NCI-H1436 (cell line): ENCODE measurements at places on chromosomes 4 and X.

- DNase-seq, result no peak
Measured at GRCh38 chr4:159562366-159562765, 459.5 kb downstream of the RAPGEF2 start.

- DNase-seq, result no peak
Measured at GRCh38 chrX:141902366-141902765, 1.3 kb upstream of the MAGEC1 start.

DNA sequence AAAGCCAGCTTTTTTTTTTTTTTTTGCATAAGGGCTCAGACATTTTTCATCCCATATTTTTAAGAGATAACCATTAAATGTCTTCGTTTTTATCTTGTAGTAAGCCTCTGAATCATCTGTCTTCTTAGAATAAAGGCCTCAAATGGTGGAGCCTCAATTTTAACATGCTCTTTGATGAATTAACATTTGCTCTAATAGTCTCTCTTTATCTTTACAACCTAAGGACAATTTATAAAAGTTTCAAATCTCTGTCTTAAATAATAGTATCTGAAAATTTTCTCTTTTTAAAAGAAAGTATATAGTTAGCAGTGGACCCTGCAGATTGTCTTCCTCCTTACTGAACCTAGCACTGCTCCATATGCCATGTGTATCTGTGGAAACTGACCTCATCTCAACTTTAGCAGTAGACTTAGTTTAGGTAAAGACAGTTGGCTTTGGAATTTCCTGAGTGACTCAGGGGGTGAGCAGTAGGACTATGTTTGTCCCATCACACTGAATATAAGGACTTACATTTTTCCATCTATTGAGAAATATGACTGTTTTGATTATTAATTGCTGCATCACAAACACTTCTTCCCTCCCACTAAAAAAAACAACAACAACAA lies 1658.0 kb downstream of the STIM2 start:
- DNase-seq, result no peak

- DNase-seq, result no peak
Measured at GRCh38 chrX:80799584-80799983, 10.1 kb downstream of the BRWD3 start.

- no peak for DNase-seq
Measured at GRCh38 chr4:106287353-106287969, 28.5 kb downstream of the TBCK start.

GRCh38 chr4:95204267-95204844 lies 344.4 kb downstream of the UNC5C start:
- DNase-seq, result no peak

DNA sequence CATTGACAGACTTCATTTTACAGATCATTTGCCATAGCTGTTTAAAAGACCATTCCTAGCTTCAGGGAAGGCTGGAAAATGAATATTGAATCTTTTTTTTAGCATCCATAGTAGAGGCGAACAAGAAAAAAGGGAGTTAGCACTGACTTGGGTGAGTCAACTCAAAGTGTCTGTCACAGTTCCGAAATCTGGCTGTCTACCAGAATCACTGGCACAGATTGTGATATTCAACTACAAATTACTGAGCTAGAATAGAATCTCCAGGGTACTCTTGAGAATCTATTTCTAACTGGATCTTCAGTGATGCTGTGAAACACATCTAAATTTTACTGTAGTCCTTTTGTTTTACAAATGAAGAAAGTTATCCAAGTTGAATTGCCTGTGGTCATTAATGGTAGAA lies 31.5 kb downstream of the SEC24B start:
- no peak for DNase-seq

DNA sequence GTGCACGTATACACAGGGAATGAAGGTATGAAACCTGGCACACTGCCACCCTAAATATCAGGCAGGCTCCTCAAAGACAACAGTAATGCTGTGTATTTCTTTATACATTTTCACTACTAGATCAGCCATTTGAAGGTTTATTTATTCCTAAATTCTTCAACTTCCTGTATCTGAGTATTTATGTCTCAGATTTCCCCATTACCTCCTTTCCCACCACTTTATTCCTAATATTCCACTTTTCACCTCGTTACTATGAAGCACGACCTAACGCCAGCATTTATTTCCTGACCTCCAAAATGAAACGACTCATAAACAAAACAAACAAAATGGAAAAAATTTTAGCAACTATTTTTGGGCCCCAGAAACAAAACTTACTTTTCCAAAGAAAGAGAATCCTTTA lies 69.6 kb downstream of the MAML3 start:
- DNase-seq, result no peak

GRCh38 chrX:114077773-114078172 lies 506.1 kb upstream of the HTR2C start:
- no peak for DNase-seq

GRCh38 chr4:188647820-188648370 lies 508.7 kb downstream of the TRIML1 start:
- DNase-seq, result no peak

DNA sequence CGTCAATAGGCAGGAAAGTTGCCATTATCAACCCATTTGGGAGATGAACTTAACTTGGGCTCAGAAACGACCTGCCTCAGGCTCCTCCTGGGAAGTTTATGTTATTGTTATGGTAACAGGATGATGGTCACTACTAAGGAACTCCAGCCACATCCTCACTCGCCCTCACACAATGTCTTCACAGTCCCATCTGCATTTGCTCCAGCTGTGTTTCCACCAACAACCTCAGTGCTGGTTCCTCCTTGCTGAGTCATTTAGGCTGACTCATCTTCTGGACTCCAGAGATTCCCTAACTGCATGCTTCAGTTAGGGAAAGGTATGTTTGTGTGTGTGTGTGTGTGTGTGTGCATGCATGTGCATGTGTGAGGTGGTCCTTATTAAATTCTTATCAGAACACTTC lies 293.4 kb upstream of the BOD1L1 start:
- no peak for DNase-seq

- no peak for DNase-seq
Measured at GRCh38 chr4:8123389-8123788, 35.2 kb downstream of the ABLIM2 start.

GRCh38 chr4:74038425-74039314 lies at the start of gene CXCL3:
CXCL3 (minus strand) TSS chr4:74038689; CDS start chr4:74038611, 78 bp downstream.
- DNase-seq, result no peak

GRCh38 chrX:105263171-105263570 lies 42.7 kb upstream of the TEX13A start:
- DNase-seq, result no peak

GRCh38 chr4:121706595-121707021 lies 9.8 kb upstream of the ANXA5 start:
- DNase-seq, result no peak

GRCh38 chr4:166391501-166391900 lies 518.5 kb downstream of the TLL1 start:
- no peak for DNase-seq

DNA sequence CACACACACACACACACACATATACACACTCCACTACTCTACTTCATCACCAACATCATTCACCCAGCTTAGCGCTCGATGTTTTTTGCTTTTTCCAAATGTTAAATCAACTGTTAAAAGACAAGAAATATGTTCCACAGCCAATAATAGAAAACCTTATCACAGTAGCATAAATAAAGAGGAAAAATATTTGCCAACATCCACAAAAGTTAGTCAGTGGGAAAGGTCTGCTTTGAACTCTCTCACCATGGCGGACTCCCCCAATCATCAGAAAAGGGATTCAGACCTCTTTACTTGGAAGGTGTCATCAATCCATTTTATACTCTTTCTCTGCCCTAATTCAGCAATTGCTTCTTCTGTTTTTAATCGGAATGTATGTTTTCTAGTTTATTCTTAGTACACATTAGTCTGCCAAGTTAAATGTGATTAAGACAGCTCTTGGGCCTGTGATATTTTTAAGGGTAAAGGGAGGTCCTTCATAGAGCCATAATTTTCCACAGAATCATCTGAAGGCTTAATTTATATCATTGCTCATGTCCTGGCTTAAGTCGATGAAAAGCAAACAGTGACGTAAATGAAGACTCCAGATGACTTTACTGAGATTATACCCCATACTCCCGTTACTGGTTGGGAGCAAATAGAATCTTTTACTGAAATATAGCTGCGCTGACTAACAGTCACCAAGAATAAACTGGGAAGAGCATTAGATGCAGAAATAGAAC lies 29.7 kb upstream of the LGI2 start:
- no peak for DNase-seq

- DNase-seq, result peak; percentile 63
Measured at GRCh38 chrX:16892504-16893362, 22.6 kb upstream of the RBBP7 start.

- no peak for DNase-seq
Measured at GRCh38 chrX:65740909-65741308, 73.5 kb downstream of the MSN start.

GRCh38 chrX:24965372-24965771 lies 50.4 kb downstream of the ARX start:
- DNase-seq, result no peak

DNA sequence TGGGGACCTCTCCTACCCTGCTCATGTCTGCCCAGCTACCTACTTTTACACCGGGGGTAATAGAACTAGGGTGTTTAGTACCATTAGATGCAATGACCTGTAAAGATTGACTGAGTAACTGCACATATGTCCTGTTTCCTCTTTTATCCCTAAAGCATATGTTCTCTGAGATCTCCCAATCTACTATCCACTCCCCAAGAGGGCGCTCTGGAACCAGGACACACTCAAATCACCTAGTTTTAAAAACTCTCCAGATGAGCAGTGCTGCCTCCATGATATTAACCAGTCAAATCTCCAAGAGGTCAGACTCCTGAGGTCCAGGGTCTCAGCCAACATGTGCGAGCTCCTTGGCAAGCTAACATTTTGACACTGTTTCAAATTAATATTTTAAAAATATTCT lies 87.0 kb upstream of the TSPAN5 start:
- no peak for DNase-seq

GRCh38 chr4:63492515-63492914 lies 916.7 kb downstream of the TECRL start:
- no peak for DNase-seq

GRCh38 chrX:13109817-13110216 lies 65.4 kb upstream of the FAM9C start:
- DNase-seq, result no peak

GRCh38 chr4:77043507-77044136 lies 32.2 kb downstream of the CCNI start:
- no peak for DNase-seq

GRCh38 chr4:52979821-52980590 lies 117.9 kb downstream of the RASL11B start:
- DNase-seq, result no peak

DNA sequence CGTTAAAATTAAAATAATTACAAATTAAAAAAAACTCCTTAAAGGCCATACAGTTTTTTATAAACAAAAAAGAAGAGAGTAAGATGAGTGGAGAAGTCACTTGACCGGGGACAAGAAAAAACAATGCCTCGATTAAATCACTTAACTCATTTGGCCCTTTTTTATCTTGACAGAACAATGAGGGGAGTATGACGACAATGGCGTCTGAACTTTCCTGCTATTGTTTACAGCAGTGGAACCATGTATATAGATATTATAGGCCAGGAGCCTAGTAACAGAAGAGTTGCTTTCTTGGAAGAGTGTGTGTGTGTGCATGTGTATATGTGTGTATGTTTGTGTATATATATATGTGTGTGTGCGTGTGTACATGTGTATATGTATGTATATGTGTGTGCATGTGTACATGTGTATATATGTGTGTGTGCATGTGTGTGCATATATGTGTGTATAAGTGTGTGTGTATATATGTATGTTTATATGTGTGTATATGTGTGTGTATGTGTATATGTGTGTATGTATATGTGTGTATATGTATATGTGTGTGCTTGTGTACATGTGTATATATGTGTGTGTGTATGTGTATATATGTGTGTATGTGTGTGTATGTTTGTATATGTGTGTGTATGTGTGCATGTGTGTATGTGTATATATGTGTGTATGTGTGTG lies 153.4 kb upstream of the FAT1 start:
- DNase-seq, result no peak
